Coronary artery (tissue), 2 donors: ENCODE measurements at places on chromosomes 1 and 21.

- DNase-seq = no peak
These were observed 32.9 kb downstream of the RASAL2 start for GRCh38 chr1:178126741-178127185.

- DNase-seq = no peak
These were observed 110.9 kb upstream of the C21orf91 start for GRCh38 chr21:17930093-17930492.

DNA sequence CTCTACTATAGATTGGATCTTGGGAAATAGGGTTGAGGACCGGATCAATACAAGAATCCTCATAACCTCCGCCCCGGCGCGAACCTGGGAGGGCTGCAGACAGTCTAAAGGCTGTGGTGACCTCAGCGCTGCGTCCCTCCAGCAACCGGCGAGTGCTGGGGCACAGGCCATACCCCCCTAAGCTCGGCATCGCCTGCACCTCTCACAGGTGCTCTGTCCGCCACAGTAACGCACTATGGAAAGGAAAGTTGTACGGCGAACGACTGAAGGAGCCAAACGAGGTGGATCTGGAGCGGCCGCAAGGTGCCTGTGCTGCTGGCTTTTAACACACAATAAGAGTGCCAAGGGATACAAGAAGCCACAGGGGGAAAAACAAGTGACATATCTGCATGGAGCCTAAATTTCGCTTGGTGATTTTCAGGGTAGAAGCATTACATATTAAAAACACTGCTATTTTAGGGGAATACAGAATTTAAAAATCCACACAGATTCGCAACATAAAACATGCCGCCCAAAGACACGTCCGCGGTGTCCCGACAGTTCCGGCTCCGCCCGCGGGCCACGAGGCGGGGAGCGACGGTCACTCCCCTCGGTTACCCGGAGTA is 1.4 kb upstream of the RBM15 start:
- DNase-seq = no peak

DNA sequence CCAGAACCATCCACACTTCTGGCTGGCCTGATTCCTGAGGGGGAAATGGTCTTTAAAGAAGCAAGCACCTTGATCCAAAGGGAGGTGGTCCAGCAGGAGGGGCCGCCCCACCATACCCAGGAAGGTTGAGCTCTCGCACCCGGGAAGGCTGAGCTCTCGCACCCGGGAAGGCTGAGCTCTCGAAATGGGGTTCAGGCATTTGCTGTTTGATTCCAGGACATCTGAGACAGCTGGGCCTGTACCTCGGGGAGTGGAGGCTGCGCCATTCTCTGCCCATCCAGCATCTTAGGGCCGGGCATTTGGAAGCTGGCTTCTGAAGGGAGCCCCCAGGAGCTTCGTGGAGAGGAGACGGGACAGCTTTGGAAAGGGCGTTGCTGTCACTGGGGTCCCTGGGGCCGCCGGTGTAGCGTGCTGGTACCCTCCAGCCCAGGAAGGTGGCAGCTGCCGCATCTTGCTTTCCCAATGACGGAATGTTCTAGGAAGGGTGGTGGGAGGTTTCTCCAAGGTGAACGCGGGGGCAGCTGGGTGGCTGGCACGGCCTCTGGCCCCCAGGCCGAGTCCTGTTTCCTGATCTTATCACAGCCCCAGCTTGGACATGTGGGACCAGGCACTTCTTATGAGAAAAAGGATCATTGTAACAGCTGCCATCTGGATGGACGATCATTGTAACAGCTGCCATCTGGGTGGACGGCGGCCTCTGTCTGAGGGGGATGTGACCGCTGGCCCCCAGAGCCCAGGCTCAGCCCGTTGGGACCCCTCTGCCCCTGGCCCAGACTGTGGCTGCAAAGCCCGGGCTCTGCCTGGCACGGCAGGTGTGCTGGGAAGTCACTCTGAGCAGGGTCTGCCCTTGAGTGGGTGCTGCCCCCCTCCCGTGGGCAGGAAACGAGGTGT is 61.6 kb downstream of the COL18A1 start:
- no peak for DNase-seq

- peak; percentile 100 for DNase-seq
These were observed at the start of gene PPP2R5A for GRCh38 chr1:212284744-212285684. Gene PPP2R5A, plus strand, starts transcription at chr1:212285410. Its CDS starts 701 bp downstream, at chr1:212286111.

GRCh38 chr1:12629511-12629956 is 11.5 kb upstream of the DHRS3 start:
- no peak for DNase-seq

DNA sequence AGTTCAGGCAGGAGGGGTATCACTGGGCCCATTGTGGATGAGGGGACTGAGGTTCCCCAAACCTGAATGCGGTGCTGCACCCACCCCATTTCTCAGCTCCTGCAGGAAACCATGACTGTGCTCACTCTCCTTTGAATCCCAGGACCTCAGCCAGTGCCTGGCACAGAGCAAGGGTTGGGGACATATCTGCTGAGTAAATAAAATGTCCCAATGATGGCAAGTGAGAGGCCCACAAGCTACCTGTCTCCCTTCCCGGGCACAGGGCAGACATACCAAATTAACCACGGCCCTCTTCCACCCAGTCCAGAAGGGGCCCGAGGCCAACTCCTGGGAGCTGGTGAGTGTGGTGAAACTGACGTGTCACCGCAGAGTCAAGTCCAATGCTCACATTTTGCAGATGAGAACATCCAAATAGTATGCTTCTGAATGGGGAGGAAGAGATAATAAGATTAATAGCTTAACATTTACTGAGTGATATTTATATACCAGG is 97.6 kb downstream of the EPHB2 start:
- DNase-seq = no peak

- DNase-seq = no peak
These were observed 25.7 kb downstream of the MRPL39 start for GRCh38 chr21:25581582-25581981.

DNA sequence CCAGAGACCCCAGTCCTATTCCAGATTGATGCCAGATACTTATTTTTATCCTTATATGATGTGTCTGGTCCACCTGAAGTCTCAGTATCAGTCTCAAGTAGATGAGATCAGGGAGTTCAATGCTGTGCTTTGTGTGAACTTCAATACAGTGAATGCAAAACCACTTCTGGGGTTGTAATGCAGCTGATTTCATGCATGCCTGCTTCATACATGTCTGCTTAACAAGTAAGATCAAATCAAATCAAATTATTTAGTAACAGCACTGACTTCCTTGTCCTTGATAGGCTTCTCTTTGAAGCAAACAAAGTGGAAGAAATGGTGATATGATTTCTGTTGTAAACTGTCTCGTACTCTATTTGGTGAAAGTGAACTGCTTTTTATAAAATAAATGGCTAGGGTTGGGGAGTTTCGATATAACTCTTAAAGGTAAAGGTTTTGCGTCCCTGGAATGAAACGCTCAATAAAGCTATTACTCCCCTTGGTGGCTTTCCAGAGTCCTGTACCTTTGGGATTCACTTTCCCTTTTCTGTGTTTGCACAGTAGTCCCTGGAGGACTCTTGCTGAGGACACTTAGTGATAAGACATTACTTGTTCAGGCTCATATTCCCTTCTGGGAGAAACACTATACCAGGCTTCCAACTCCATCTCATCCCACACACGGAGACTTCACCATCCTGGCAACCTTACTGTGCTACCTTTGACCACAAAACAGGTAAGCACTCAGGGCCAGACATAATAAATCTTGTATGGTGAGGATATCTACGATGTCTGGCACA is 59.3 kb downstream of the FH start:
- DNase-seq = no peak

DNA sequence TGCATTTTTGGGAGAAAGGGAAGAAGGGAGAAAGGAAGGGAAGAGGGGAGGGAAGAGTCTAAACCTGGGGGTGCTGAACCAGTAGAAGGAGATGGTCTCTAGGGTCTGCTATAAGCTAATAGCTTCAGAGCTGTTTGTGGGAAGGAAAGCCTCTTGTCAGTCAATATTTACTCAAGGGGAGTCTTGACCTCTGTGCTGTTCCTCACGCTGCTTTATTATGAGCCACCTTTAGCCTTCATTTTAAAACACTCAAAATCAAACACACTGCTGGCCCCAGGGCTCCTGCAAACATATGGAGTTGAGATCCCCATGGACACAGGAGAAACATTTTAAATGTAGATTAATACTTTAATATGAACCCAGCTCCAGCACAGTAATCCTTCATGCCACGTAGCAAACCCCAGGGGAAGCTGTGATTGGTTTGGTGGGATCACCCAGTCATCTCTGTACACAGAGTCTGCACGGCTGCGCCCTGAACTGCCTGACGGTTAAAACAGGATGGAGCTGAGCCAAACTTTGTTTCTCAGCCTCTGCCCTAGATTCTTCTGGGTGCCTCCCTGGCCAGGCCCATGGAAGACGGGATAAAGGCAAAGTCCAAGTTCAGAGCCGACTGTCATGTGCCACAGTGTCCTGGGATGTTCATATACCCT is 40.2 kb upstream of the VWA5B1 start:
- no peak for DNase-seq

DNA sequence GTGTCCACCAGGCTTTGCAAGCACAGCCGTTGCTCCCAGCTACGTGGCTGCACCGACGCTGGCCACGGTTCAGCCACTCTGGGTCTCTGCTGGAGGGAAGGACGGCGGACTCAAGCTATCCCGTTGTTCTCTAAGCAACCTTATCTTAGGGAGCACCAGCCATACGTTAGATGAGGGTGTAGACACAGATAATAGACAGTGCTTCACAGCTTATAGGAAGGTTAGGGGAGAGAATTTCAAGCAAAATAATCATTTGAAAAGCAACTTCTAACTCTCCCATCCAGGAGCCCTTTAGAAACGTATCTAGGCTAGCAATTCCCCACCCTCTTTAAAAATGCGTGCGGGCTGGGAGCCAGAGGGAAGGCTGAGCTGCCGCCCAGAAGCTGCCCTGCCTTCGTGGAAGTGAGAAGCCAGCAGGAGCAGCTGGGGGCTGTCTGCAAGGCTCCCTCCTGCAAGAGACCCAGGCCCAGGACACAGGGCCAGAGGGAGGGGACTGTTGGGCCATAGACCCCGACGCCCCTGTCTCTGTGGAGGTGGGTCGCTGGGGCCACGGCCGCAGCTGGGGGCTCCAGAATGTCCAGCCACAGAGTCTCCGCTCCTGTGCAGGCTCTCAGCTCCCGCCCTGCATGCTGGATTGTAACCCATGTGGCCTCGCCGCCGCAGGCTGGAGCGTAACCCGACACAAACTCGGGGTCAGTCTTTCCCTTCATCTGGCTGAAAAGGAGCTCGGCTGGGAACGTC is 31.2 kb upstream of the COL6A2 start:
- DNase-seq = peak; percentile 82

DNA sequence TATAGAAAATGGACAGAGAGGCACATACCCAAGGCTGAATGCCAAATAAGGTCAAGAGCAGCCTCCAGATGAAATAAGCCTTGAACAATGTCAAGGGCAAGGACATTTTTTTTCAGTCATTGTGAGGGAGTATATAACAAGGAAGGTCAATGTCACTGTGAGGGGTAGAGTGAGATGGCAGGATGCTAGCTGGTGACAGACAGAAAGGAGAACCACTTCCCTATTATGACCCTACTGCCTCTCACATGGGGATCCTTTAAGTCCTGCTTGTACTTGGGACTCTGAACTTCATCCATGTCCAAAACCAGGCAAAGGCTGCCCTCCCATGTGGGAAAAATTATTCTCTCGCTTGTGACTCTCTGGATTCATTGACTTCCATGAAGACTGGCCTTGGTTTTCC is 119.5 kb upstream of the COA6 start:
- peak; percentile 7 for DNase-seq

- no peak for DNase-seq
These were observed 36.7 kb upstream of the LRRC8B start for GRCh38 chr1:89487972-89488371.
